GM13976 (cell line): ENCODE measurements at places on chromosomes 4 and X.

GRCh38 chrX:2514131-2514530 lies 13.4 kb upstream of the DHRSX start:
- DNase-seq: no peak

DNA sequence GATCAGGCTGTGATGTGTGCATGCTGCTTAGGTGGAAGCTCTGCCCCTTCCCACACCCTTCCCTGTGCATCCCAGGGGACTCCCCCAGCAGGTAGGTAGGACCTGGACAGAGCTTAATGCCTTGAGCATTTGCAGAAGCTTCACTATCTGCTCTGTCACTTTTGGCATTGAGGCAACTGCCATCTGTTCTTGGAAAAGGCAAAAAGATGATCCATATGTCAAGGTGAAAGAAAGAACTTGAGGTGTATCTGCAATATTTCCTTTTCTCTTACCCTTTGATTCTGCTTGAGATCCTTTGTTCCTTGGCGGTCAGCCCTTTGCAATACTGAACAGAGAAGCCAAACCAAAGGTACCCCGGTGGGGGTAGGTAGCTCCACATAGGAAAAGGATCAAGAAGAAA lies 37.1 kb upstream of the TBC1D9 start:
- DNase-seq: no peak

DNA sequence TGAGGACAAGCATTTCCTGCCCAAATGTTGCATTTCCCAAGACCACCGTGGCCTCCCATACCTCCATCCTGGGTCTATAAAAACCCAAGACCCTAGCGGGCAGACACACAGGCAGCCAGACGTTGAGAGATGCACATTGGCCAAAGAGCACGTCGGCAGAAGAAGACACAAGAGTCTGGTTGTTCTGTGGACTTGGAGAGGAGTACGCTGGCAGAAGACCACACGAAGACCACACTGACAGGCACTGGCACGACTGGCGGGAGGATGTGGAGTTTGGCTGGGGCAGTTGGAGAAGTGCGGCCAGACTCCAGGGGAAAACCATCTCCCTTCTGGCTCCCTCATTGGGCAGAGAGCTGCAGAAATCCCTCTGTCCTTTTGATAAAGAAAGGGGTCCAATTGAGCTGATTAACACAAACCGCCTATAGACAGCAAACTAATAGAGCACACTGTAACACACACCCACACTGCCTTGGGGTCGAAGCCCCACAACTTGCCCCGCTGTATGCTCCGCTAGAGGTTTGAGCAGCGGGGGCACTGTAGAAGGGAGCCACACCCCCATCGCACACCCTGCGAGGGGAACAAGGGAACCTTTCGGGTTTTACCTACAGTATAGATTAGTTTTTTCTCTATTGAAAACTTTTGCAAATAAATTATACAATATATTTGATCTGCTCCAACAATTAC lies 376.7 kb upstream of the KLHL4 start:
- DNase-seq: no peak

- DNase-seq: no peak
Measured at GRCh38 chr4:156771171-156771837, 200.3 kb downstream of the PDGFC start.

DNA sequence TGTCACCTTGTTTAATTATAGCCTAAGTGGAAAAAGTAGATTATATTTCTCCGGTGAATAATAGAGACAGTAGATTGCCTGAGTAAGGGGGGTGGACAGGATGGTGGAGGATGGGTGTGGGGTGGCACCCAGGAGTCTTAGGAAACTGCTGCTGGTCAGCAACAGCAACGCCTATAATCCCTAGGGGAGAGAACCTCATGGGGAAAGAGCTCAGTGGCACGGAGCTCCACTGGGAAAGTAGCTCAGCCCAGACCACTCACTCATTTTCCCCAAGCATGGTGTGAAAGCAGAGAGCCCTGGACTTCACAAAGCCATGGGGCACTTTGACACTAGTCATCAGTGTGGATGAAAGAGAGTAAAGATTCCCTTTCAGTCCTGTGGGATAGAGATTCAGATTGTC lies 31.1 kb downstream of the METTL14 start:
- DNase-seq: no peak

GRCh38 chr4:92304606-92305005 lies 840 bp downstream of the GRID2 start:
- DNase-seq: peak; percentile 24

- no peak for DNase-seq
Measured at GRCh38 chr4:152052451-152053057, 291.7 kb upstream of the GATB start.

DNA sequence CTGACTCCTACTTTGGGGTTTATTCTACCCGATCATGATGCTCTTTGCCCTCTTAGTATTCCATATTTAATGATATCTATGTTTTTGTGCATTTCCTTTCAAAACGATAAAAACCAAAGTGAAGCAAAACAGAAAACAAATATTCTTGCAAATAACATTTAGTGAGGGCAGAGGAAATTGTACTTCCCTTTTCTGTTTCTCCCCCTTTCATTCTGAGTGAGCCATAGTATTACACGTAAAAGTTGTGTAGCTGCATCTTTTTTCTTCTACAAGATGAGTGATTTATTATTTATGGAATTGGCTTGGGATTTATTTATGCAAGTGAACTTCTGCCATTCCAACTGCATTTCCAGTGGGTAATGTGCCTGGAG lies 109.9 kb downstream of the AFF2 start:
- no peak for DNase-seq

DNA sequence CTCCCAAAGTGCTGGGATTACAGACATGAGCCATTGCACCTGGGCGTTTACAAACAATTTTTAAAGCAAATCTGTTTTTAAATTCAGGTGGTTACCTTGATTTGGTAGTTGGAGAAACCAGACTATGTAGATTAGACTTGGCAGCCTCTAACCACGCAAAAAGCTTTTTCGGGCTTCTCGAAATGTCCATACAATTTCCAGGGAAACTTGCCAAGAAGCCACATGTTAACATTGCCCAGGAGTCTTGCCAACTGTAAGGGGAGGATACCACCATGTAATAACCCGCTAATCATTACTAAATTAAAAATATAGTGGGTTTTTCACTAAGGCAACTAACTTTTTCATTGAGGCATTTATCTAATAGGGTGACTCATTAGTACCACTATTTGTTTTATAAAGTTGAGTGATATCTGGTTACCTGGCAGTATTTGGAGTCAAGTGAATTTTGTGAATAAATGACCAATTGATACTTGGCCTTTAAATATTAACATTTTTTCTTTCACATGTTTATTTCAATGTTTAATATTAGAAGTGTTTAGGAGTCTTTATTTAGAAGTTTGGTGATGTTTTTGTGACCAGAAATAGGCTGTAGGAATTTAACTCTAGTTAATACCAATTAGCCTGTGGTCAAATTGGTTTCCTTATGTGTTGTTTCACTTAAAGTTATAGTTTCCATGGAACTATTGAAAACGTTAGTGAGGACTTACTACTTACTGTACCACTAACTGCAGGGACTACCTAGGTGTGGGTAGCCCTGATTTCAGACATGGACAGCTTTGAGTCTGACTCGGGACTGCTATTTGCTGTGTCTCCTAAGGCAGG lies 61.3 kb downstream of the CLDN34 start:
- no peak for DNase-seq

DNA sequence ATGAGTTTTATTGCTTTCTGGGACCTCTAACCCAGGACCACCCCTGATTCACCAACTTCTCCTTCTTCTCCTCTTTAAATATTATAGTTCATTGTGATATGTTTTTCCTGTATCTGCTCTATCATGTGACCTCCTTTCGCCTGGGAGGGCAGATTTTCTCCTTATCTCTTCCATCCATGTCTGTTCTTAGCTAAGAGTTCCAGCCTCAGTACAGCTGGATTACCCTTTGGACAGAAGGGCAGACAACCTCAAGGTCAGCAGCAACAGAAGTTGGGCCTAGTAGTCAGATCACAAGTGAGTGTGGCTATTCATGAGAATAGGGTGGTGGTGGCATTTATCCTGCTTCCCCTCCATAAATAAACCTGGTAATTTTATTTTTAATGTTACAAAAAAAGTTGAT lies 5.7 kb upstream of the XK start:
- DNase-seq: no peak

GRCh38 chr4:97646997-97647396 lies 496.3 kb downstream of the STPG2 start:
- DNase-seq: no peak

GRCh38 chr4:183934761-183935160 lies 29.7 kb downstream of the STOX2 start:
- no peak for DNase-seq

GRCh38 chrX:115696939-115697338 lies 136.0 kb downstream of the PLS3 start:
- DNase-seq: no peak

DNA sequence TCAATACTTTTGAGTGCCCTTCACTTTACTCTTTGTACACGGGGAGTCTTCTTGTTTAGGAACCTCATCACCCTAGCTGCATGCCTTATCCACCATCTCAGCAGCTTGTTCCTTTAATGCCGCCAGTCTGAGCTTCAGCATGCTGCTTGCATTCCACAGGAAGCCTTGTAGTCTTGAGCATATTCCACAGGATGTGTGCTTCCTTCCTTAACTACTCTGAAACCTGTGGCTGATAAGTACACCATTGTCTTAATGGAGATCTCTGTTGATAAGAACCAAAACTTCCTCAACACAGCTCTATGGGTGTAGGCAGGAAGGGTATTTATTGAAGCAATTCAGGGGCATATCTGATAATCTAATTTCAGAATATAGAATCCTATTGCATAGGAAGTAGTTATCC lies 24.4 kb upstream of the CCNI start:
- no peak for DNase-seq

GRCh38 chr4:7768736-7769135 lies 170.9 kb downstream of the AFAP1 start:
- no peak for DNase-seq

GRCh38 chr4:47462799-47463234 lies 685 bp downstream of the COMMD8 start:
- DNase-seq: no peak

- DNase-seq: no peak
Measured at GRCh38 chr4:176587920-176588319, 204.8 kb downstream of the VEGFC start.

GRCh38 chrX:56764975-56765791 lies 36.1 kb downstream of the NBDY start:
- DNase-seq: peak; percentile 54

- peak; percentile 36 for DNase-seq
Measured at GRCh38 chrX:56788717-56789122, 59.7 kb downstream of the NBDY start.

DNA sequence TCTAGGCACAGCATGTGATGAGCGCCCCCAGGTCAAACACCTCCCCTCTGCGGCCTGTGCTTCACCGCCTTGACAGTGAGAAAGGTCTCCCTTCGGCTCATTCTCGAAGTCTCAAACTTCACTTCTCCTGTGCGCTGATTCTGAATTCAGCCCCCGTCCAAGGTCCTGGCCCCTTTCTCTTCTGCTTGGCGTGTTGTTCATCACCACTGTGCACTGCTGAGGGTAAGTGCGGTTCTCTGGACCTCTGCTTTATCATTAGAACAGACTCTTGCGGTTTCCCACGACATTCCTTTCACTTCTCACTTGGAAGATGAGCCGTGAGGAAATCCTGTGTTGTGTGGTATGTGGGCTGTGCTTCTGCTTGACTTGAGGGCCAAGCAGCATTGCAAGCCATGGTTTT lies 11.9 kb downstream of the HTT-AS start:
- no peak for DNase-seq

DNA sequence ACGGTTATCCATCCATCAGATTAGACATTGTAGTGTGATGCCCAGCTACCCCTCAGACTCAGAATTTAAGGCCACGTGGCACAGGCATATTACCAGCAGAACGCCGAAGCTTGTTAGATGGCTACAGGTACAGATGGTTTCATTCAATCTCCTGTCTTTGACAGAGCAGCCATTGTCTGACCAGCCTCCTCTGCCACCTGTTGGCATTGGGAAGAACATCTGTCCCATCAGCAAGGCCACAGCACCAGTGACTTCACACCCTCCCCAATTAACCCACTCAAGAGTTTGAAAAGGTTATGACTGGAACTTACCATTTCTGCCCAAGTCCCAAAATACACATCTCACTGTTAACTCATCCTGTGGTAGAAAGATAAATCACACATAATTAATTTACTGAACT lies 22.0 kb upstream of the PHKA2 start:
- no peak for DNase-seq

DNA sequence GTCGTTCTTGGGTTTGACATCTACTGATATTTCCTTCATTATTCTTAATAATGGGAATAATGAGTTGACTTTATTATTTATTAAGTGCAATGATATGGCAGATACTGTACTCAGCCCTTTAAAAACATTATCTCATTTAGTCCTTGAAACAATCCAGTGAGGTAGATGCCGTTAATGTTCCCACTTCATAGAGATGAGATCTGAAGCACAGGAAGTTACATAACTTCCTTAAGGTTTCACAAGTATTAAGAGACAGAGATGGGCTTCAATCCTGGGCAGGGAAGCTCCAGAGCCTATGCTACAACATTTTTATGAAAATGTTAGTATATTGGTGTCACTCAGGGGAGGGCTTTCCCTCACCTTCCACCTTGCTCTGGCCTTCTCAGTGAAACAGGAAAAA lies 9.7 kb upstream of the KLHL13 start:
- DNase-seq: no peak

GRCh38 chr4:94375364-94375763 lies 32.7 kb upstream of the HPGDS start:
- DNase-seq: no peak

DNA sequence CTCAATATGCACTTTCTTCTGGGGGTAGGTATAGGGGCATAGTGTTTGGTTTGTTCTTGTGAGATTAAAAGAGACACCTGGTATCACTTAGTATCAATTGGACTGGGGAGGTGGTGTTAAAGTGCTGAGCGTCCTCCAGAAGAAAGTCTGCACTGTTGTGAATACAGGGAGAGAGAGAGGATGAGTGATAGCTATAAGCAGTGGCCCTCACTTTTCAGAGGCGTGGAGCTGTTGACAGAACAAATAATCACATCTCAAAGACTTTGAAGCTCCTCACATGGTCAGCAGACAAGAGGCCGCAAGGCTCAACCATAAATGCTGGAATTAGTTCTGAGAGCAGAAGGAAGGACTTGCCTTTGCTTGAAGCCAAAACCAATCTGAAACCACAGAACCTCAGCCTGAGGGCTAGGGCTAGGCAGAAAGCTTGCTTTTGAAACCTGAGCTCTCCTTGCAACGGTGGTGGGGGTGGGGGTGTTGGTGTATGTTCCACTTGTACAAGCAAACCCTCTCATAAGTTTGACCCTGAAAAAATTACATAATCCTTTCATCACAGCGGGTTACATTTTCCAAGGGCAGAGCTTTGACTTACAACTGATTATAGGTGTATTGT lies 123.2 kb upstream of the SCML1 start:
- no peak for DNase-seq

DNA sequence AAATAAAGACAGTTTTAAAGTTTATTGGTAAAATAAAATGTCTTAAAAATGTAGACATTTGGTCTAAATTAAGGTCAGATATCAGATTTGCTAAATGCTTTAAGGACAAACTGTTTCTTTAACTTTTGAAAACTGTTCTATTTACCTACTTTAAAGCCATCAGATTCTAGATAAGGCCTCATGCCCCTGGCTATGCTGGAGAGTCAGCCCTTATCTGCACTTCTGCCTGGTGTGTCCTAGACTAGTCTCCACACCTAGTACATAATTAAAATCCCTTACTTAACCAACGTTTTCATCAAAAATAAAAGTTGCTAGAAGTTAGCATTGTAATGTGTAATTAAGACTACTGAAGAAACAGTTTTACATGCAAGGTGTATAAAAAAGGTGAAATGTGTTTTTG lies 25.6 kb downstream of the HSD17B11 start:
- DNase-seq: no peak
